SJSA1 (cell line): ENCODE measurements at places on chromosomes 12 and 14. TPM values are rescaled to one million over a fixed set of nuclear protein-coding genes. Genes with fewer than 3 reads are reported as not detected.

DNA sequence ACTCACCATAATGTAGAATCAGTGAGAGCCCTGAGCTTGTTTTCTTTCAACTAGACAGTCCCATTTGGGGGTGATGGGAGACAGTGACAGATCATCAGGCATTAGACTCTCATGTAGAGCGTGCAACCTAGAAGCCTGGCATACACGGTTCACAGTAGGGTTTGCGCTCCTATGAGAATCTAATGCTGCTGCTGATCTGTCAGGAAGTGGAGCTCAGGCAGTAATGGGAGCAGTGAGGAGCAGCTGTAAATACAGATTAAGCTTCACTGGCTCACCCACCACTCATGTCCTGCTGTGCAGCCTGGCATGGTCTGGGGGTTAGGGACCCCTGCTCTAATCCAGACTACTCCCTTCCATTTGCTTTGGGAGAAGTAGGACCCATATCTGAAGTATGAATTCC is 55.6 kb downstream of the FNTB start:
- DNase-seq: no peak

- DNase-seq: peak; percentile 59
These were observed 58.8 kb upstream of the FLRT2 start for GRCh38 chr14:85471156-85471555.

- peak; percentile 9 for DNase-seq
These were observed 276.2 kb downstream of the SSPN start for GRCh38 chr12:26471560-26471959.

PTHLH gene
- total RNA-seq: 3.8 and 4.4 TPM in 2 replicates
